ENCODE measurements at places on chromosomes 5 and 9.

- no peak for DNase-seq
Measured at GRCh38 chr5:44887722-44888121, 79.0 kb downstream of the MRPS30 start.

GRCh38 chr5:107794741-107795140 lies 124.0 kb upstream of the EFNA5 start:
- no peak for DNase-seq

DNA sequence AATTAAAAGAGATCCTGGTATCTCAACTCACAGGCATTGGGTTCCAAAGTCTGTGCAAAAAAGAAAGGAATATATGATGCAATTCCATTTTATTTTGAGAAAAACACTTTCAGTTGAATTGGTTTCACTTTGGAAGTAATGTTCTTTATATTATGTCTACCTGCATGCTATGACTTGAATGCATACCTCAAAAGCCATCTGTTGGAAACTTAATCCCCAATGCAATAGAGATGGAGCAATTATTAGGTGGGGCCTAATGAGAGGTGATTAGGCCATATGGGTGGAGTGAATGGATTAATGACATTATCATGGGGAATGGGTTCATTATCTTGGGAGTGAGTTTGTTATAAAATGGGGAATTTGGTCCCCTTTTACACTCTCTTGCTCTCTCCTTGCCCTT lies 293.3 kb downstream of the CSNK1G3 start:
- no peak for DNase-seq

GRCh38 chr9:132074736-132075135 lies 4.9 kb downstream of the MED27 start:
- no peak for DNase-seq

DNA sequence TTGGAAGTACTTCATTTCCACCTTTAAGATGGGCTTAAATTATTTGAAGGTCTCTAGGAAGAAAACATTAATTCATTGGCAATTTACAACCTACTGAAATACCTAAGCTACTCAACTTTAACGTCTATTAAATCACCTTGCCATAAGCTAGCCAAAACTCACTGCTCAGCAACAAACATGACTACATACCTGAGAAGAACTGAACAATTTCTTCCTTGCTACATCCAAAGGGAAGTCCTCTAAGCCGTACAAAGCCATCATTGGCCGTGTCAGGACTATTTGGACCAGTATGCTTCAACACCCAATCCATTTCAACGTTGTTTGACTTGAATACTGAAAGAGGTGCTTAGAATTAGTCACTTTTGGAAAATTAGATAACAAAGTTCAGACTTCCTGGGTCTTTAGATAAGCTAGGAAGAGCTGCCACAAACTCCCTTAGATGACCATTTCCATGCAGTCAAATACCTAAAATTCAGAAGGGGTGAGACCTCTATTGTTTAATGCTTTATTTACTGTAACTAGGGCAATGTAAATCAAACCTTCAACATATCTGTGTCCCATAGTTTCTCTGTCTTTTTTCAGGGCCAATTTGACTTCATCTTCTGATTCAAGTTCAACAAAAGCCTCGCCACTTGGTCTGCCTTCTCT lies 2.6 kb downstream of the HNRNPH1 start:
- no peak for DNase-seq

DNA sequence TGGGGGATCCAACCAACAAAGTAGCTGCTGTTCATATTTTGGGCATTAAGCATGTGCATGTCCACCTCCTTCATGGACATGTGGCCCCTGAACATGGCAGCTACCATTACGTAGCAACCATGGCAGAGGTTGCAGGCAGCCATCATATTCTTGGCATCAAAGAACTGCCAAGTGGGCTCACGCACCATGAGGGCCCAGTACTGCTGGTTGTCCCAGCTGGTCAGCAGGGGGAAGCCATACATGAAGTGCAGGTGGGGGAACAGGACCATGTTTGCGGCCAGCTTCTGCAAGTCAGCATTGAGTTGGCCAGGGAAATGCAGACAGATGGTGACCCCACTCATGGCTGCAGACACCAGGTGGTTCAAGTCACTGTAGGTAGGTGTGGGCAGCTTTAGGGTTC lies 9.5 kb downstream of the MTAP start:
- no peak for DNase-seq

GRCh38 chr5:172417983-172418630 lies 36.2 kb downstream of the SH3PXD2B start:
- no peak for DNase-seq

GRCh38 chr9:38682713-38683112 lies 37.2 kb downstream of the FAM240B start:
- no peak for DNase-seq

DNA sequence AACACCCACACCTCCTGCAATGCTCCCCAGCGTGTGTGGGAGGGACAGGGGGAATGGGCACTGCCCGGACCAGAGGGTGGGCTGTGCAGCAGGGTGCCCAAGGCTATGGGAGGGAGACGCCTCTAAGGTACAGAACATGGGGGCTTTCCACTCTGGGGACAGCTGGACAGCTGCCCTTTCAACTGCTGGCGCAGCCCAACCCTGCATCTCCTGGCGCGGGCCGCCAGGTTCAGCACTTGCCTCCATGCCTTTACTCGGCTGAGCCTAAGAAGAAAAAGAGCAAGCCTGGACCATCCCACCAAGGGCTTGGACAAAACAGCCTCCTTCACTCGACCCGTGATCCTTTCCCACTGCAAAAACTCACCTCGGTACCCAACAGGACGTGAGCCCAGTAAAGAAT lies 15.0 kb downstream of the AK8 start:
- DNase-seq, result no peak

DNA sequence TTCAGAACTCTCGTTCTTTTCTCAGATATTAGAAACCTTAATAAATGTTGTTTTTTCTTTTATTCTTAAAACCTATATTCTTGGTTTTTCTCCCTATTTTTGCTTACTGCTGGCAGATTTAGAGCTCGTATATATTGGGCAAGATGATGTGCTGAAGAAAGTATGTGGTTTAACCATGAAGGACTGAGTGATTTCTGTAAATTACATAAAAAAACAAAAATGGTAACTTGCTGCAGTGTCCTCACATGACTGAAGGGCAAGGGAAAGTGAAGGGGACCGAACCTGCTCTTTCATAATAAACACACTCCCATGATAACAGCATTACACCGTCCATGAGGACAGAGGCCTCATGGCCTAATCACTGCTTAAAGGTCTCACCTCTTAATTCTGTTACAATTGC lies 393.8 kb upstream of the ZNF608 start:
- no peak for DNase-seq

DNA sequence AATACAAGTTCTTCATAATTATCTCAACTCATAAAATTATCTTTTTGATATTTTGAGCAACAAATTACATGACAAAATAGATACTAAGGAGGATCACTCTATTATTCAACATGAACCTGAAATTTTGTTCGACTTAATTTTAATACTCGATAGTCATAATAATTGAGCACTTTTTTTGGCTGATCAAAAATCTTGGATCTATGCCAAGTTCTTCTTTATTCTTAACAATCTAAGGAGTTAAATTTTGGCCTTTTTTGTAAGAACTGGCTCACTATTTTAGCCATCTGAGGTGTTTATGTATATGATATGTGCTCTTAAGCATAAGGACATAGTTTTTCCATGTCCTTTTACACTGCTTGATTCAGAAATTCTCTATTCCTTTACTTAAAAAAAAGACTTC lies 996.1 kb upstream of the COX7C start:
- no peak for DNase-seq

All from CMK (cell line).